ENCODE measurements at places on chromosomes 12 and 14.

GRCh38 chr12:29907461-29907860, 123.7 kb upstream of the TMTC1 start:
- peak; percentile 16 for DNase-seq

DNA sequence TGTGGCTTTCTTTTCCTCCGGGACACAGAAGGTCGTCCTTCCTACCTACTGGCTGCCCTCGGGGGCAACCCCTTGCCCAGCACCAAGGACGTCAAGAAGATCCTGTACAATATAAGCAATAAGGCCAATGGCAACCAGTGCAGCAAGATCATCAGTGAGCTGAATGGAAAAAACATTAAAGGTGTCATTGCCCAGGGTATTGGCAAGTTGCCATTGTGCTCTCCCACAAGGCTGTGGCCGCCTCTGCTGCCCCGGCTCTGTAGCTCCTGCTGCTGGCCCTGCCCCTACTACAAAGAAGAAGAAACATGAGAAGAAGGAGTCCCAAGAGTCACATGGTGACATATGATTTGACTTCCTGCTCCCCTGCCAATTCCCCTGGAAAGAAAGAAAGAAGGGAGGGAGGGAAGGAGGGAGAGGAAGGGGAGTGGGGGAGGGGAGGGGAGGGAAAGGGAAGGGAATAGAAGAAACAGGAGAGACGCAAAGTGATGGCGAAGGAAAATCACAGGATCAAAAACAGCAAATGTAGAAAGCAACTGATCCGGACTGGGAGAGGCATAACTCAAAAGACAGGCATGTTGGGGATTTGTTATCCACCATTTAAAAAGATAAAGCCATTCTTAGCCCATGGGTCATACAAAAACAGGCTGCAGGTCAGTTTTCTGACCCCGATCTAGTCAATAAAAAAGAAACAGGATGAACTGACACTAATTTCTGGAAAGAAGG, 61.3 kb upstream of the RESF1 start:
- peak; percentile 60 for DNase-seq

DNA sequence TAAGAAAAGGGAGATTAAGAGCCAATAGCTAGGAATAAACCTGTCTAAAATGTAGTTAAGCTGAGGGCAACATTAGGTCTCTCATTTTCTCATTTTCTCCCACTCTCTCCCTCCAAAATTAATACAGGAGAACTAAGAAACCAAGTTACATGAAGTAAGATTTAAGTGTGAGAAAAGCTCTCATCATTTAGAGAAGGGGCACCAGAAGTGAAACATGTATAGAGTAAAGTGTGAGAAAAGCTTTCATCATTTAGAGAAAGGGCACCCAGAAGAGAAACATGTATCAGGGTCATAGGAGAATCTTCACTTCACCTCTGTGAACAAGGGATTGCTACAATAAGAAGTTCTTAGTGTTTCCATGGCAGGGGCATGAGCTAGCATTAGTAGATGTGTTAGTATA, 132.4 kb upstream of the CNTN1 start:
- DNase-seq: no peak

- DNase-seq: no peak
These were observed 354.4 kb downstream of the MED13L start for GRCh38 chr12:115922952-115923564.

- DNase-seq: no peak
These were observed 27.3 kb downstream of the RASAL1 start for GRCh38 chr12:113108308-113108707.

GRCh38 chr12:121120323-121120722, 12.4 kb upstream of the P2RX7 start:
- DNase-seq: no peak

GRCh38 chr12:68435816-68436215, 103.7 kb upstream of the MDM1 start:
- no peak for DNase-seq

- DNase-seq: no peak
These were observed 18.1 kb upstream of the IGF1 start for GRCh38 chr12:102498471-102498870.

DNA sequence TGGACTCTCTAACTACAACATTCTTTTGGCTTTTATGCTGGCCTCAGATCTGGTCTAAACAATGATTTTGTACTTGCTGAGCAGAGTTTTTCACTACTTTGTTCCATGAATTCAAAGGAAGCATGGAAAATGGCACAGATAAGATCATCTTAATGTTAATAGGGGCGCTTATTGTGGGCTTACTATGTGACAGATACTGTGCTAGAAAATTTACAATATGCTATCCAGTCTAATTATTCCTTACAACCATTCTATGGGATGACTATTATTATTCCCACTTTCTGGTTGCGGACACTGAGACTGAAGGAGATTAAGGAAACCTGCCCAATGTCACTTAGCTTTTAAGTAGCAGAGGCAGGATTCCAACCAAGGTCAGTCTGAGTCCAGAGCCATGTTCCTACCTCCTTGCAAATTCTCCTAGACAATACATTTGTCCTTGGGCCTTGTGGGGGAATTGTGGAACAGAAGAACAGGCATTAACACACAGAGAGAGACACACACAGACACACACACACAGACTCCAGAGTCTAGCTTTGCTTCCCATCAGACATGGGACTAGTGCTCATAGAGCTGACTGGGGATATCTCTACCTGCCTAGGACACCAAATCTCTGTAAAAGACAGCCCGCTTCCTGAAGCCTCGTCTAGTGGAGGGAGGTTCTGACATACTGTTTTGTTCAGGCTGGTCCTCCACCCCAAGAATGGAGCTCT, 107.7 kb downstream of the SLC38A1 start:
- DNase-seq: no peak

DNA sequence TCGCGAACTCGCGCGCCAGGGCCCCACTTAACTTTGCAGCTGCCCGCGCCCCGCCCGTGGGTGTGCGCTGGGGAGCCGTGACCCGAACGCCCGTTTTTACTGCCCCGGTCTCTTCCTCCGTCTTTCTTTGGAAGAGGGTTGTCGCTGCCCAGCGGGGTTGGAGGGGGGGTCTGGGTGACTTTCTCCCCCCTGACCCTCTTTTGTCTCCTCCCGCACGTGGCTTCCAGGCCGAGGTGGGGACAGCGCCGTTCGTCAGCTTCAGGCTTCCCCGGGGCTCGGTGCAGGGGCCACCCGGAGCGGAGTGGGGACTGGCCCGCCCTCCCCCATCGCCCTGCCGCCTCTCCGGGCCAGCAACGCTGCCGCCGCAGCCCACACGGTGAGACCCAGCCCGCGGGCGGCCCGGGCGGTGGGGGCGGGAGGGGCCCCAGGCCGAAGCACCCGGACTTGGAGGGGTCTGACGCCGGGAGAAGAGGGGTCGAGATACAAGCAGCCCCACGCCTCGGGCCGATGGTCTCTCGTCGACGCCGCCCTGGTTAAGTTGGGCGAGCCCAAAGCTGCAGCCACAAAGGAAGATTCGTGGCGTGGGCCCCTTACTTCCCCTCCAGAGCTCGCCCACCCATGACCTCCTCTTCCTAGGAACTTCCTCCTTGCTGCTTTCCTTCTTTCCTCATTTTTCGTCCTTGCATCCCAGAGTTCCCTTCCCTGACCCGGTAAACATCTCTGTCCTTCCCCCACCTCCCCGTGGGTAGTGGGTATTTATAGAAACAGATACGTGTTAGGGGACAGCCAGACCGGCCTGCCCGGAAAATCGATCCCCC, 1.2 kb downstream of the DYRK2 start:
- no peak for DNase-seq

GRCh38 chr12:68199127-68199526, 26.5 kb downstream of the IL26 start:
- DNase-seq: no peak

GRCh38 chr14:40806471-40806870, 800.2 kb upstream of the LRFN5 start:
- DNase-seq: no peak

- peak; percentile 11 for DNase-seq
These were observed 471.7 kb upstream of the SYT1 start for GRCh38 chr12:78392918-78393317.

DNA sequence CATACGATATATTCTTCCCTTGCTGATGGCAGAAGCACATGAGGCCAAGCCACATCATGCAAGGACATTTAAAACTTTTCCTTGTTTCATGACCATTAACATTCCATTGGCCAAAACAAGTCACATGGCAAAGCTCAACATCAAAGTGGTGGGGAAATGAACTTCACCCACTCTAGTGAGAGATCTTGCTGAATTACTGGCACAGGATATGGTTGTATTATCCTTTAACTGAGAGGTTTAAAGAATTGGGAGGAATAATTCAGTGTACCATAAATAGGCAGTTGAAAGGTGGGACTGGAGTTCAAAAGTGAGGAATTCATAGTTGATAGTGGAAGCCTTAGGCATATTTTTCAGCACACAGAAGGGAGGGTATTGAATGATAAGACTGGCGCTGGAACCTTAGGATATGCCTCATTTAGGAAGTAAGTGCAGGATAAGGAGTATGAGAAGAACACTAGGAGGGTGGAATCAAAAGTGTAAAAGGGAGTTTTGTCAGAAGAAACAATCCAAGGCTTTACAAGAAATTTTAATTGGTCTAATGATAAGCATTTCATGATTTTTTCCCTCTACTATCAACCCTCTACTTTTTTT, 398.8 kb downstream of the C12orf75 start:
- DNase-seq: no peak

DNA sequence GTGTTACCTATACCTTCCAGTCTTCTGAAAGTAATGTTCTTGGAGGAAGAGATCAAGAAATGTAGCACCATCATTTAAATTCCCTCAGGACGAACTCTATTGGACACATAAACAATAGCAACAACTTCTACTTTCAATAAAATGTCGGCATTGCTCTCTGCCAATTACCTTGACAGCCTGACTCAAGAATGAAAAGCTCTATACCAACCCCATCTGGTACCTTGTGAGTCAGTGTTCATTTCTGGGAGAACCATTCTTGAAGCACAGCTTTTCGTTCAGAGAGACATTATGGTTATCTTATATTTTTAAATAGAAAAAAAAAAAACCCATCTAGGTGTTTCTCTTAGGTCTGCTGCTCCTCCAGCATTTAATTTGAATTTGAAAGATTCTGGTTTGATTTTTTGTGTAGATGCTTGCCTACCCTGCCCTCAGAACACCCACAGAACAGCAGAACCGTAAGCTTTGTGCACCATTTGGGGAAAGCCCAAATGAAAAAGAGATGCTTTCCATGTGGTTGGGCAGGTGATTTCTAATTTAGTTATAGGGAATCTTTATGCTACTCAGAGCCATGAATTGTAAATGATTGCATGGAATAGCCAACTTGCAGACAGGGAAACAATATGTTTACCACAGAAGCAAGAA, 156.0 kb downstream of the SAMD4A start:
- DNase-seq: no peak

DNA sequence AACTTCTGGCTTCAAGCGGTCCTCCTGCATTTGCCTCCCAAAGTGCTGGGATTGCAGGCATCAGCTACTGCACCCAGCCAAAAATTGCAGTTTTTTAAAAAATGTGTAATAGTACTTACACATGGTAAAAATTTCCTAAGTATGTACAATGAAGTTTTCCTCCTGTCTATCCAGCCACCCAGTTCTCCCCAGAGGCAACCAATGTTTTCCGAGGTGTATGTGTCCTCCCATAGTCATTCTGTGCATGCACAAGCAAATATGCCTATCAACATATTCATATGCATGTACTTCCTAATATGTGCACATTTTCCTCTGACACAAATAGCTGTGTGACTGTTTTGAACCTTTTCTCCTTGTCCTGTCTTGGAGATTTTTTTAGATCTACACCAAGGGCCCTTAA, 195.0 kb downstream of the SLC5A8 start:
- DNase-seq: no peak

GRCh38 chr12:51846911-51847642, 1.4 kb downstream of the FIGNL2 start:
- no peak for DNase-seq

DNA sequence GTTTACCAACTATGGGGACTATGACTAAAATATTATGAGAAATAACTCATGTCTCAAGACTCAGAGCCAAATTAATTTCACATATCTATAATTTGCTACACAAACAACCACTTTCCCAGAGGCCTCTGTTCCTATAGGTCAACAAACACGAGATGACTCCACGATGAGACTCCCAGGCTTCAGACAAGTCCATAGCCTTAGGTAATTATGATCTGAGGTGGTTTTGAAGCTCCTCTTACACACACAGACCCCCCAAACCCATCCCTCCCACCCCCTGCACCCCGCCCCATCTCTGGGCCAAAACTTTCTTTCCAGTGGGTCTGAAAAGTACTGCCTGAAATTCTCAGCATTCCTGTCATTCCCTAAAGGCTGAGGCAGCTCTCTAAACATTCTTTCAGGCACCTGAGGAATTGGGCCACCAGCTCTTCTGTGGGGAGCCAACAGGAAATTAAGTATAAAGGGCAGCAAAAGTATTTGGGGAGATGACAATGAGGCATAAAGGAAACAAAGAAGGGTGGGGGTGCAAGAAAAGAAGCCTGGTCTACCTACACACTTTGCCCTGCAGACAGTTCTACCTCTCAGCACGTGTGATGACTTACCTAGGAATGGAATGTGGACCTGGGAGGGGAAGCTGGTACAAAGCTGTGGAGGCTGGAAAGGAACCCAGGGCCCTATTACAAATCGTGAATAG, 143.6 kb downstream of the PAWR start:
- DNase-seq: peak; percentile 97

DNA sequence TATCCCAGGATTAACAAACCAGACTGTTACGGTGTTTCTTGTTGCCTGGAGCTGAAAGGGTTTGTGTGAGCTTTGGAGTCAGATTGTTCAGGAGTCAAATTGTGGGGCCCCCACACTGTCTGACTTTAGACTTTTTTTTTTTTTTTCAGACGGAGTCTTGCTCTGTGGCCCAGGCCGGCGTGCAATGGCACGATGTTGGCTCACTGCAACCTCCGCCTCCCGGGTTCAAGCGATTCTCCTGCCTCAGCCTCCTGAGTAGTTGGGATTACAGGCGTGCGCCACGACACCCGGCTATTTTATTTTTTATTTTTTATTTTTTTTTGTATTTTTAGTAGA, 847 bp downstream of the TSFM start:
- no peak for DNase-seq

- no peak for DNase-seq
These were observed 22.0 kb upstream of the PPFIBP1 start for GRCh38 chr12:27502021-27502435.

- no peak for DNase-seq
These were observed 35.2 kb downstream of the BRMS1L start for GRCh38 chr14:35861204-35861868.

DNA sequence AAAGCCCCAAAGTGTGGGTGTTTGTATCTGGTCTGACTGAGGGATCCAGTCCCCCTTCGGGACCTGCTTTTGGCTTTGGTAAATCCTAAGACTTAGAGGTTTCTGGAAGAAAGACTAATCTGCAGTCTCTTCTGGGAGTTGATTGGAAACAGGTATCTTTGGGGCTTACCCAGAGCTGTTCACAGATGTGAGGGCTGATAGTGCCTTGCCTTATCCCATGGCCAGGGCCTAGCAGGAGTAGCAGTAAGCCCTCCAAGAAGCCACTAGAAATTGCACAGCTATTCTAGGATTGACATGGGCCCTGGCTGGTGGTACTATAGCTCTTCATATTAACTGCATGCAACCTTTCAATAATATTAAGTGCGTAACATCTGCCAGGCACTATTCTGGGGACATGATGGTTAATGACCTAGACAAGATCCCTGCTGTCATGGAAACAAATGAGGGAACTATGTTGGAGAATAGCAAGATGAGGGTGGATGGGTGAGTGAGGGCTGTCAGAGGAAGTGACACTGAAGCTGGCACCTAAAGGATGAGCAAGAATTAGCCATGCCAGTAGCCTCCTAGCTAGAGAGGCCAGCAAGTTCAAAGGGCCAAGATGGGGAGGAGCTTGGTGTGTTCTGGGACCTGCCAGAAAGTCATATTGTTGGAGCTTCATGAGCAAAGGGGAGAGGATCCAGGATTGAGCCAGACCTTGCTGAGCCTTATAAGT, 71.7 kb downstream of the CRADD start:
- no peak for DNase-seq

- DNase-seq: no peak
These were observed 76.6 kb downstream of the RIN3 start for GRCh38 chr14:92590176-92590575.
